CD8-positive, alpha-beta T cell (primary cell): ENCODE measurements at places on chromosomes 1 and 21. TPM values are rescaled to one million over a fixed set of nuclear protein-coding genes. Genes with fewer than 3 reads are reported as not detected.

- no peak for DNase-seq
These were observed 315.9 kb downstream of the ST6GALNAC3 start for GRCh38 chr1:76390456-76390855.

The FAM78B gene
- not detected for total RNA-seq

GRCh38 chr1:228544021-228544850, 57.1 kb downstream of the RNF187 start:
- DNase-seq = no peak

- DNase-seq = no peak
These were observed 173.7 kb downstream of the HIVEP3 start for GRCh38 chr1:41745022-41745421.

DNA sequence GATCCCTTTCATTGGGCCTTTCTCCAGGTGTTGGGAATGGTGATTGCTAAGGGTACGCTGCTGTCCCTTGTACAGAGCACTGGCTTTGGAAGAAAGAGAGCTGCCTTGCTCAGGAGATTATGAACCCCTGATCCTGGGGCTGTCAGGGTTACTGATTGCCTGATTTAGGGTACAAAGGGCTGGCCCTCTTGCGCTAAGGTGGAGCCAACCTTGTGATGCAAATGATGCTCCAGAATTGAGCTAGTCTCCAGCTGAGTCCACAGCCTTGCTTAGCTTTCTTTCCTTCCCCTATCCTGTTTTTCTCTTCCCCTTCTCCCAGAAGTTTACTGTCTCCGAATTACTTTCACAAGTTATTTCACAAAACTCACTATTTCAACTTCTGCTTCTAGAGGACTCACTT, 334.7 kb downstream of the AMY1C start:
- no peak for DNase-seq
